Ascending aorta (tissue), 2 donors: ENCODE measurements at places on chromosomes 2 and 18. TPM values are rescaled to one million over a fixed set of nuclear protein-coding genes. Genes with fewer than 3 reads are reported as not detected.

RSAD2 gene
- 0.32 TPM for total RNA-seq

PIEZO2 gene
- 3.1 TPM for total RNA-seq

MAIP1 gene
- 11.7 TPM for total RNA-seq

AMMECR1L gene
- total RNA-seq: 20.6 TPM

GRCh38 chr2:45207101-45207500 is 197.8 kb upstream of the SIX2 start:
- no peaks in the 10 kb centered on the region for H3K27me3 ChIP-seq
- H3K27ac ChIP-seq: no peak overlapping the region
- no peaks in the 10 kb centered on the region for H3K4me1 ChIP-seq
- H3K4me3 ChIP-seq: no peak overlapping the region
- DNase-seq: no peak

DNA sequence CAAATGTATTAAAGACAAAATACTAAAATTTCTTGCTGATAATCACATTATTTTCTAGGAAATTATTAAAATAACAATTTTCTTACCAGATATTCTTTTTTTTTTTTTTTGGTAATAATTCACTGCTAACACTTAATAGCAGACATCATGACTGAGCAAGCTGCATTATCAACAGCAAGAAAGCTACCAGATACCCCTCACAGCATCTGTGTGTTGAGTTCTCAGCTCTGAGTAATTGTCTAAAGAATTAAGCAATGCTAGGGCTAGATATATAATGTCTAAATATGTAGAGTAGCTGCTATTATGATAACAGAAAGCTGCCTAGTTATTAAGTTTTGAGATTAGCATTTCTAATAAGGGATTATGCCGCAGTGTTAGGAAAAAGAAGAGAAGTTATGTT is 754.3 kb upstream of the PKDCC start:
- H3K27ac ChIP-seq: no peak overlapping the region
- no peak for DNase-seq
- no peaks in the 10 kb centered on the region for H3K27me3 ChIP-seq
- H3K36me3 ChIP-seq: no peaks in the 10 kb centered on the region

- no peaks in the 10 kb centered on the region for H3K36me3 ChIP-seq
- no peaks in the 10 kb centered on the region for H3K27me3 ChIP-seq
- no peak for DNase-seq
- no peak overlapping the region for H3K4me3 ChIP-seq
- H3K4me1 ChIP-seq: no peaks in the 10 kb centered on the region
- H3K27ac ChIP-seq: no peak overlapping the region
These were observed 187.8 kb upstream of the BOD1L2 start for GRCh38 chr18:56959120-56959519.

- no peak for DNase-seq
- no peaks in the 10 kb centered on the region for H3K4me1 ChIP-seq
- no peaks in the 10 kb centered on the region for H3K27me3 ChIP-seq
- H3K36me3 ChIP-seq: no peaks in the 10 kb centered on the region
These were observed 37.7 kb upstream of the CNGA3 start for GRCh38 chr2:98308532-98308931.

GRCh38 chr2:2175381-2176090 is 155.5 kb downstream of the MYT1L start:
- DNase-seq: no peak
- no peaks in the 10 kb centered on the region for H3K4me1 ChIP-seq
- H3K27me3 ChIP-seq: no peaks in the 10 kb centered on the region
- no peak overlapping the region for H3K4me3 ChIP-seq
- no peak overlapping the region for H3K27ac ChIP-seq
- H3K36me3 ChIP-seq: no peaks in the 10 kb centered on the region

DNA sequence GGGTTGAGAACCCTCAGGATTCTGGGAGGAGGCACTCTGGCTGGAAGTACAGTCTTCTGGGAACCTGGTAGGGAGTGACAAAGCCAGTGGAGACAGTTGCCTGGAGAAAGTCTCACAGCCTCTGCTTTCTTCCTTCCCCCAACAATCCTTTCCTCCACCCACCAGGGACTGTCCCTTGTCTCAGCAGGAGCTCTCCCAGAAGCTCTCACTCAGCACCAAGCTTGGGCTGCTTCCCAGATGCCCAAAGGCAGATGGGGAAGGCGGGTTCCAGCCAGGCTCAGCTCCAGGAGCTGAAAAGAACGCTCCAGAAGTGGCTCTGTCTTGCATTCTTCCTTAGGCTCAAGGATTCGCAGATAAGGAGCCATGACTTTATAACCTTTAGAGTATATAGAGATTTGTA is 7.6 kb upstream of the NAGK start:
- no peaks in the 10 kb centered on the region for H3K27me3 ChIP-seq
- no peak for DNase-seq
- H3K36me3 ChIP-seq: no peaks in the 10 kb centered on the region

- no peak for DNase-seq
- H3K27me3 ChIP-seq: no peaks in the 10 kb centered on the region
- H3K36me3 ChIP-seq: no peaks in the 10 kb centered on the region
- H3K4me3 ChIP-seq: no peak overlapping the region
These were observed 182.0 kb upstream of the HNRNPA3 start for GRCh38 chr2:177030451-177031105.

DNA sequence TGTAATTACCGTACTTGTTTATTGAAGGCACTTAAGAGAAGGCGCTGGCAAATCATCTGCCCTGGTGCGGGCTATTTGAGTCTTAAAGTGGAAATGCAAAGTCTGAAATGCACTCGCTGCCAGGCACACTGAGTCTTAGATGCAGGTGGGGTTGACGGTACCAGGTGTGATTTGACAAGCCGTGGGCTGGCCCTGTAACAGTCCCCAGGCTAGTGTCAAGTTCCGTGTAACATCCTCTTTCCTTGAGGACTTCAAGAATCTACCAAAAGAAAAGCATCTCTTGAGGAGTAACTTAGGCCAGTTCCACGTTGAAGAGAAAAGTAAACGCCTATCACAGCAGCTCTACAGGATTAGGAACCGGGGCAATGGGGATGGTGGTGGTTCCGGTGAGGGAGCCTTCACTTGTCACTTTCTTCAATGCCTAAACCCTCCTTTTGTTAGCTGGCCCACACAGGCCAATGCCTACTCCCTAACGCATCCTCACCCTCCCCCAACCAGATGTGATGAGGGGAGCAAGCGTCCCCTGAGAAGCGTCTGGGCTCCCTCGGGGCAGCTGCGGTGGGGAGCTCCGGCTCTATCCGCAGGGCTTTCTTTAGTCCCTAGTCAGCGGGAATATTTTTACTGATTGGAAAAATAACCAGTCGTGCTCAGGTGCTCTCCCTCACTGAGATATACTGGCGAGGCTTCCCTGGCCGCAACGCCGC is 1.5 kb upstream of the UGP2 start:
- peak overlapping the region; percentile 89 for H3K27ac ChIP-seq
- H3K27me3 ChIP-seq: no peaks in the 10 kb centered on the region
- no peaks in the 10 kb centered on the region for H3K36me3 ChIP-seq
- H3K4me3 ChIP-seq: peak overlapping the region; percentile 91
- peak; percentile 9 for DNase-seq
- no peaks in the 10 kb centered on the region for H3K4me1 ChIP-seq
